ENCODE measurements at places on chromosomes 13 and 19.

- no peak for DNase-seq
These were observed 12.6 kb downstream of the NAXD start for GRCh38 chr13:110627761-110628476.

- no peak for DNase-seq
These were observed 103.2 kb downstream of the GADD45B start for GRCh38 chr19:2578901-2579677.

GRCh38 chr13:73900591-73900990 is 233.6 kb downstream of the KLF12 start:
- DNase-seq, result no peak

DNA sequence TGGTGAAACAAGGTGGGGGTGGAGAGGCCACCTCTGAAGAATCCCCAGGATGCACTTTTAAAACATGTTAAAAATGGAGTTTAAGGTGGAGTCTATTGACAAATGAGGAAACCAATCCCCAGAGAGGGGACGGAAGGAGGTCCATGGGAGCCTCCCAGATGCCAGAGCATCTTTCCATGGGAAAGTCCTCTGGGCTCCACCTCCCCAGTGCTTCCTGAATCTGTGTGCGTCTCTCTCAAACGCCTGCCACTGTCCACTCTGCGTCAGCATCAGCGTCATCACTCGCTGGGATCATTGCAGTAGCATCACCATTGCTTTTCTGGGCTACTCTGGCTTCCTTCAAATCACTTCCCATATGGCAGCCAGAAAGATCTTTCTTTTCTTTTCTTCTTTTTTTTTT is 6.2 kb downstream of the GPR4 start:
- DNase-seq, result no peak

DNA sequence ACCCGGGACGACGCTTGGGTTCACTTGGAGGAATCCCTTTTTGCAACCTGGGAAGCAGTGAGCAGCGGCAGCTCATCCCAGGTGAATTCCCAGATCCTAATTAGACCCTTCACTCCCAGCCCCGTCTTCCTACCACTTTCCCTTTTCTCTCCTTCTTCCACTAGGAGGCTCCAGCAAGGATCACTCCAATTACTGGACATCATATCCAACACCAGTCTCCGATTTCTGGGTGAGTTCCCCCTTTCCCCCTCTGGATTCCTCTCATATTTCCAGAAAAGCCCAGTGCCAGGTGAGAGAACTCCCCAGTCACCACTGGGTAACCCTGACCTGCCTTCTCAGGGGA is 17.1 kb upstream of the ZSCAN4 start:
- DNase-seq, result no peak

DNA sequence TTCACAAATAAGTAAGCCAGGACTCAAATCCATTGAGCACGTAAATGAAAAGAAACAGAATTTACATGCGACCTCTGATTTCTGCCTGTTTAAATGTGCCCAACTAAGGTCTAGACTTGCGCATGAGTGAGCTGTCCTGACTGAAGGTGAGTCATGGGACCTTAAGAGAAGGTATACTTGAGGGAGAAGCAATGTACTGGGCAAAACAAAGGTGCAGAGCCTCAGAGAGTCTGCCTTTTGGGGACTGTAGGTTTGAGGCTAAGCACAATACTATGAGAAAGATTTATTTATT is 45.8 kb downstream of the UFM1 start:
- DNase-seq, result no peak

DNA sequence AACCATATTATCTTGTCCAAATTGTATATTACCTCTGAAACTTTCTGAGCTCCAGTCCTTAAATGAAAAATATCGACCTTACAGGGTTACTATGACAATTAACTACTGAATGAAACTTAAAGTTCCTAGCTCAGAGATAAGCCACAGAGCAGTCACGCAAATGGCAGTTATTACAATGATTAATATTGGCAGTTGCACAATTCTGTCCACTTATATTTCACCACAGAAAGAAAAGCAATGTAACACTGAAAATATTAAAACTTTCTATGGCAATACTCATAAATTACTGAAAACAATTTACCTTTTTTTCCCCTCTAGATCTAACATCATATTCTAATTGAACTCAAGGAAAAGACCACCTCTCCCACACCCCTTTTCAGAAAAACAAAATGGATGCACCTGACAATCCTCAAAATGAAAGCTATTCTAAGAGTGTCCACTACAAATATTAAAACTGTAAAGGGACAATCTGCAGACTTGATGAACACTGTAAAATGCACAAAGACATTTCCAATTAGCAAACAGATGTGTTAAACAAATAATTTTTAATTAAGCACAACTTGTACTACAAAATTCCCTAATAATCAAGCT is 14.6 kb downstream of the LNX2 start:
- peak; percentile 49 for DNase-seq

- no peak for DNase-seq
These were observed 53.2 kb downstream of the CRTC1 start for GRCh38 chr19:18736415-18737336.

DNA sequence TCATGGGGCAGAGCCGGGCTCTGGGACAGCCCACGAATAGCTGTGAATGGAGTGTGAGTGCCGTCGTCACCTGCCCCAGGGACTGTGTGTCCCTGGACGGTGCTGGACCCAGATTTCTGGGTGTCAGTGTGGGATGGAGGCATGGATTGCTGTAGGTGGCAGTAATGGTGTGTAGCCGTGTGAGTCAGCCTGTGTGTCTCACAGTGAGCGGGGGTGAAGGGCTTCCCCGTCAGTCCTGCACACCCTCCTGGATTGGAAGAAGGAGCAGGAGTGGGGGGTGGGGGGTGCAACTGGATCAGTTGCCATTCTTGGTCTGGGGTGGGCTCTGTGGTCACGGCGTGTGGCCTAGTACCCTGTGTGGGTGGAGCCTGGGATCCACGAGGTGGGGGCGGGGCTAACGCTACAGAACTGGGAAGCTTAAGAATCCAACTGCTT is 6.5 kb upstream of the LTBP4 start:
- no peak for DNase-seq

DNA sequence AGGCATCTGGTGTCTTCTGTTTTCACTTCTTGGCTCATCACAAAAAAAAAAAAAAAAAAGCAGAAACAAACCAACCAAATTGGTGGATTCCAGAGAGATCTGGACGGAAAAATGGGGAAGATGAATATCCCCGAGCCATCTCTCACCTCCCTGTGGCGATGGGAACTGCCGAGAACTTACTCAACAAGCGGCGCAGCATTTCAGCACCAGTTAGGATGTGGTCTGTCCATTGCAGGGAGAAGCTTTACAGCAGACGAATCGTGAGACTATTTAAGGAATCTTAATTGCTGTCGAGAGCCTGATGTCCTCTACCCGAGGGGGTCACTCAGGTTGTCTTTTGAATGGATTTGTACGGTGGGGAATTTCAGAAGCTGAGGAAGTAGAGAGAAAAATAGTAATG is 17.3 kb upstream of the KDM4B start:
- no peak for DNase-seq

DNA sequence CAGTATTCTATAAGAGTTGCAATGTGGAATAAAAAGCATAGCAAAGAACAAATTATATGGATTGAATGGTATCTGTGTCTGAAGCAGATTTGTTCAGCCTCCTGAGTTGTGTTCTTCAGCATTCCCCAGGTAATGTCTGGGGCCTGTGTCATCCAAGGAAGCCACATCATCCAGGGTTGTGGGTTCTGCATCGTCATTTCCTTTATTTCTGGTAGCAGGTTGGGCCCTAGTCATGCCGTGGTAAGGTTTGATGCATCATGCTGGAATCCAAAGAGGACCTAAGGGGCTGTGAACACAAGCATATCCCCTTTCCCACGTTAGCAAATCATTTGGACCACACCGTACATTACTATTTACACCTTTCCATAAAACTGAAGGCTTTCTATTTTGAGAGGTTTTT is 131.0 kb upstream of the ZNF91 start:
- DNase-seq, result no peak

Data from hematopoietic multipotent progenitor cell treated with erythropoietin and hydrocortisone succinate and interleukin-3 and kit ligand, for 15 days (in vitro differentiated cells).